ENCODE measurements at places on chromosomes 5 and 9.

DNA sequence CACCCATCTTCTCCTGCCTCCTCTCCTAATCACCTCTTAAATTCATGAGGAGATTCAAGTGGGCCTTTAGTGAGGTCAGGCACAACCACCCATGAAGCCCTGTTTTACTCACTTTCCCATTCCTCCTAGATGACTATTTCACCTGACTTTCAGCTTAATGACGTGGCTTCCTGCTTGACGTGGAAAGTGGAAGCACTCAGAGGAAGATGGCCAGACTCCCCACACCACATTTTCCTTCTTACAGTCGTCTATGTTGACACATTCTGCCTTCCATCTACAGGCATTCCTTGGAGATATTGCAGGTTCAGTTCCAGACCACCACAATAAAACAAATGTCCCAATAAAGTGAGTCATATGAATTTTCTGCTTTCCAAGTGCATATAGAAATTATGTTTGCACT is 146.4 kb upstream of the TAS2R1 start:
- DNase-seq: no peak

GRCh38 chr9:76136986-76137385 is 246.5 kb downstream of the PCSK5 start:
- DNase-seq: no peak

GRCh38 chr9:89388084-89388867 is 70.0 kb downstream of the SECISBP2 start:
- DNase-seq: peak; percentile 32

- no peak for DNase-seq
Observed at GRCh38 chr9:1532171-1532570, 482.0 kb downstream of the DMRT2 start.

- DNase-seq: no peak
Observed at GRCh38 chr5:1772634-1773033, 27.0 kb downstream of the MRPL36 start.
